ENCODE measurements at places on chromosomes 2 and 18.

DNA sequence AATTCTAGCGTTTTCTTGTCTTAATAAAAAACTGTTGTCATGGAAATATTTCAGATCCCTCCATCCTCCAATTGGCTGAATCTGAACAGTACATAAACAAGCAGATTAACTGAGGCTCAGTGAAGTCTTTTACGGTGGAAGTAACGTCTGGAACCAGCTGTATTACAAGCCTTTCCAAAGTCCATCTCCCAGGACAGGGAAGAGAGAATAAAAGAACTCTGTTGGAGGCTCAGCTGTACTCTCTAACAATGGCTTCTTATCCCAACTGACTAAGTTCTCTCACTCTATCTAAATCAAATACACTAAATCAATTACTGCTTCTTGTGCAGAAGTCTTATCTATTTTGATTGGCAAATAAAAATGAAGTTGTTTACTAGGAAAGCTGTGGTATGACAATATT lies 19.9 kb upstream of the NEDD4L start:
- no peak for DNase-seq

GRCh38 chr2:30336978-30337841 lies 105.9 kb downstream of the LBH start:
- peak; percentile 69 for DNase-seq

DNA sequence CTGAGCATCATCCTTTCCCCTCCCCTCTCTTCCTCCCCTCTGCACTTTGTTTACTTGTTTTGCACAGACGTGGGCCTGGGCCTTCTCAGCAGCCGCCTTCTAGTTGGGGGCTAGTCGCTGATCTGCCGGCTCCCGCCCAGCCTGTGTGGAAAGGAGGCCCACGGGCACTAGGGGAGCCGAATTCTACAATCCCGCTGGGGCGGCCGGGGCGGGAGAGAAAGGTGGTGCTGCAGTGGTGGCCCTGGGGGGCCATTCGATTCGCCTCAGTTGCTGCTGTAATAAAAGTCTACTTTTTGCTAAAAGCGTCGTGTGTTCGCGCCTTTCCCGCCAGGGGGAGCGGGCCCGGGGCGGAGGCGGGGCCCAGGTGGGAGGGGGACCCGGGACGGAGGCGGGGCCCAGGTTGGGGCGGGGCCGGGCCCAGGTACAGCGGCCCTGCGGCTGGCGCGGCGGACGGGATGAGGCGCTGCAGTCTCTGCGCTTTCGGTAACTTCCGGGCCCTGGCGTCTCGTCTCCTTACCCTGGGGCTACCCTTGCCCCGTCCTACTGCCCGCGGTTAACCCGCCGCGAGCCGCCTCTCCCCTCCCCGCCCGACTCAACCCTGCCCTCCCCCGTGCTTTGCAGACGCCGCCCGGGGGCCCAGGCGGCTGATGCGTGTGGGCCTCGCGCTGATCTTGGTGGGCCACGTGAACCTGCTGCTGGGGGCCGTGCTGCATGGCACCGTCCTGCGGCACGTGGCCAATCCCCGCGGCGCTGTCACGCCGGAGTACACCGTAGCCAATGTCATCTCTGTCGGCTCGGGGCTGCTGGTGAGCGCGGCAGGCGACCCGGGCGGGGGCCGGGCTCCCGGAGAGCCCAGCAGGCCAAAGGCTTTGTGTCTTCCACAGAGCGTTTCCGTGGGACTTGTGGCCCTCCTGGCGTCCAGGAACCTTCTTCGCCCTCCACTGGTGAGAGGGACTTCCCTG lies at the start of gene KRTCAP3:
Gene KRTCAP3, plus strand, starts transcription at position 424 of the 962 bp plus-strand sequence. Its CDS starts 32 bp downstream, at position 456.
- DNase-seq, result peak; percentile 60

DNA sequence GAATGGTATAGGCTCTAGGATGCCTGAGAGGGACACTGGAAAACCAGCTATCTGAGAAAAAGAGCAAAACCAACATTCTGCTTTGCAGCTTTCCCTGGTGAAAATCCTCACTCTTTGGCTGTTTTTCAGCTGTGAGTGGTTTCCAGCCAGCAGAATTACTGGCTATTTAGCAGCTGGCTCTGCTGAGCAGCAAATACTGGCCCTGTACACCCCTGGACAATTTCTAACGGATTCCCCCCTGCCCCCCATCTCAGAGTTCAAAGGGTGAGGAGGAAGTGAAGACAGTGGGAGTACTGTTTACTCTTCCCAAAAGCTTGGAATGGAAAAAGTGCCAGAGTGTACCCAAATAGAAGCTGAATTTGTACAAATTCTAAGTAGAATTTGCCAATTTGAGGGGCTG lies 26.1 kb upstream of the IMP4 start:
- DNase-seq, result no peak

GRCh38 chr2:64029116-64029665 lies 10.0 kb upstream of the VPS54 start:
- DNase-seq, result no peak
